ENCODE measurements at places on chromosomes 3 and 15.
A peak's percentile ranks its signal among the peaks of the same experiment; 100 is the strongest.

- peaks cover 2% of the 10 kb centered on the region for H3K4me1 ChIP-seq
- H3K36me3 ChIP-seq = no peaks in the 10 kb centered on the region
- H3K27ac ChIP-seq = no peak overlapping the region
- DNase-seq = no peak
- no peaks in the 10 kb centered on the region for H3K27me3 ChIP-seq
Observed at GRCh38 chr15:52730594-52730993, 51.4 kb upstream of the ATOSA start.

DNA sequence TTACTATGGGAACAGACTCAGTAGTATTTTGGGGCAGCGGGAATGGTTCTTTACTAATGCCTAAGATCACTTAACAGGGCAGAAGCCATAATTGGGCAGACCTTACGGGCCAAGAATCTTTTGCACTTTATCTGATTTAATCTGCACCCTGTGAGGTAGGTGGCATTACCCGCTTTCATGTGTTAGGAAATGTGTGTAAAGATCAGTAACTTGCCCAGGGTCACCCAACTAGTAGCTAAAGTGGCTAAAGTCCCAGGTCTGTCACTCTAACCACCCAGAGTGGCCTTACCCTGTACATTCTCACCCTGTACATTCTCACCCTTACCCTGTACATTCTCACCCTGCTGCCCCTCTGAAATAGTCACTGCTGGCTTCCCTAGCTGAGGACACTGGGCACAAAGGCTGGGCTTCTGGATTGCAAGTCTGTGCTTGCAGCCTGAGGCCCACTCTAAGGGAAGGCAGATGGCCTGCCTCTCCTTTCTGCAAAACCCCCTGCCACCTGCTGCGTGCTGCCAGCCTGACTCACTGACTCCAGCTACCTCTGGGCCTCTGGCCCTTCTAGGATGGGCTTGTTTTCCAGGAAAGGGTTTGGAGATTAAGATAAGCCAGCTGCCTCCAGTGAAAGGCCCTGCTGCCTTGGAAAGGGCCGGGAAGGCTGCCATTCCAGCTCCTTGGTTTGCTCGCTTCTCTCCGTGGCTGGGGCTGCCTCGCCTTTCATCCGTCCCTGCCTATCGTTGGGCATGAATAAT is 37.5 kb upstream of the MYZAP start:
- H3K4me1 ChIP-seq = peaks cover 8% of the 10 kb centered on the region
- DNase-seq = no peak
- no peaks in the 10 kb centered on the region for H3K27me3 ChIP-seq
- no peak overlapping the region for H3K4me3 ChIP-seq
- H3K27ac ChIP-seq = no peak overlapping the region

GRCh38 chr15:53625260-53625659 is 134.2 kb downstream of the WDR72 start:
- H3K27me3 ChIP-seq = no peaks in the 10 kb centered on the region
- no peak overlapping the region for H3K4me3 ChIP-seq
- peaks cover 4% of the 10 kb centered on the region for H3K4me1 ChIP-seq
- peak; percentile 39 for DNase-seq
- no peak overlapping the region for H3K27ac ChIP-seq

DNA sequence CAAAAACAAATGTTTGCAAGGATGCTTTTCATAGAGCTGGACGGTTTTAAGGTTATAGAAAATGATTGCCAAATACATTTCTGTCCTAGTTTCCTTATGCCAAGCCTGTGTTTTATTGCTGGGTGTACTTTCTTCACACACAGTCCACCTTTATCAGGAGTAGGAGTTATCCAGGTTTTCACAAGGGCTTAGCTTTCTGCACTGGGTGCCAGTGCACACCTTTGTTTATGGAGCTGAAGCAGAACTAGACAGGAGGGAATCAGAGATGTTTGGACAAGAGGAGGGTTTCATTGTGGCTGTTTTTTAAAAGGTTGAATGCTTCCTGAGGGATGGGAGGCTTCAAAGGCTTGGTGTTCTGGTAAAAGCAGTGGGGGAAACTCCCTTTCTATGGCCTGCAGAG is 29.5 kb upstream of the FAM3D start:
- H3K4me3 ChIP-seq = no peak overlapping the region
- no peak overlapping the region for H3K27ac ChIP-seq
- no peaks in the 10 kb centered on the region for H3K4me1 ChIP-seq

DNA sequence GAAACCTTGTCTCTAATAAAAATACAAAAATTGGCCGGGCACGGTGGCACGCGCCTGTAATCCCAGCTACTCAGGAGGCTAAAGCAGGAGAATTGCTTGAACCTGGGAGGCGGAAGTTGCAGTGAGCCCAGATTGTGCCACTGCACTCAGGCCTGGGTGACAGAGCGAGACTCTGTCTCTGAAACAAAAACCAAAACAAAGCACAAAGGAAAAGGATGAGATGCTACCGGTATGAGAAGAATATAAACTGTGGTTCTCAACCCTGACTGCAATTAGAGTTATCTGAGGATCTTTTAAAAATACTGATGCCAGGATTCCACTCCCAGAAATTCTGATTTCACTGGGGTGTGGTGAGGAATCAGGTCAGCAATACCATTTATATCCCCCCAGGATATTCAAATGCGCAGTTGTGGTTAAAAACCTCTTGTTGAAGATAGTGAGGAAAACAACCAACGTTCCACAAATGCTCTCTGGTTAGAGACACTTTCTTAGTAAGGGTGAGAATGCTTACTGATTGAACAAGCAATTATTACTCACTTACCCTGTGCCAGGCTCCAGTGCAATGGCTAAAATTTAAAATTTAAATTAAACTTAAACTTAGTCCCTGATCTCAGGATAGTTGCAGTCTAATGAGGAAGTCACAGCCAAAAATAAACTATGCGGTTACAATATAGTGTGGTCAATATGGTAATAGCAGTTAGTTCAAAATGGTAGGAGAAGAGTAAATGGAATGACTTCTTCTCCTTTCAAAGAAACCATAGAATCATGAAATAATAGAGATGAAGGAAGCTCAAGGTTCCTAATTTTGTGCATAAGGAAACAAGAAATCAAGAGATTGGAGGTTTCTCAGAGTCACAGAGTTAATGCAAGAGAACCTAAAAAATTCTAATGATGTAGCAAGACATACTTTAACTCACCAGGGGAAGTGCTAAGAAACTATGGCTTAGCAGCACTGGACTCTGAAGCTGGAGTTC is 109.5 kb downstream of the SSR3 start:
- no peaks in the 10 kb centered on the region for H3K27me3 ChIP-seq
- no peaks in the 10 kb centered on the region for H3K4me1 ChIP-seq
- no peak overlapping the region for H3K27ac ChIP-seq
- H3K36me3 ChIP-seq = no peaks in the 10 kb centered on the region
- H3K4me3 ChIP-seq = no peak overlapping the region
- no peak for DNase-seq
